Tibial nerve (tissue), 4 donors: ENCODE measurements at places on chromosomes 16 and 17. TPM values are rescaled to one million over a fixed set of nuclear protein-coding genes. Genes with fewer than 3 reads are reported as not detected.

DNA sequence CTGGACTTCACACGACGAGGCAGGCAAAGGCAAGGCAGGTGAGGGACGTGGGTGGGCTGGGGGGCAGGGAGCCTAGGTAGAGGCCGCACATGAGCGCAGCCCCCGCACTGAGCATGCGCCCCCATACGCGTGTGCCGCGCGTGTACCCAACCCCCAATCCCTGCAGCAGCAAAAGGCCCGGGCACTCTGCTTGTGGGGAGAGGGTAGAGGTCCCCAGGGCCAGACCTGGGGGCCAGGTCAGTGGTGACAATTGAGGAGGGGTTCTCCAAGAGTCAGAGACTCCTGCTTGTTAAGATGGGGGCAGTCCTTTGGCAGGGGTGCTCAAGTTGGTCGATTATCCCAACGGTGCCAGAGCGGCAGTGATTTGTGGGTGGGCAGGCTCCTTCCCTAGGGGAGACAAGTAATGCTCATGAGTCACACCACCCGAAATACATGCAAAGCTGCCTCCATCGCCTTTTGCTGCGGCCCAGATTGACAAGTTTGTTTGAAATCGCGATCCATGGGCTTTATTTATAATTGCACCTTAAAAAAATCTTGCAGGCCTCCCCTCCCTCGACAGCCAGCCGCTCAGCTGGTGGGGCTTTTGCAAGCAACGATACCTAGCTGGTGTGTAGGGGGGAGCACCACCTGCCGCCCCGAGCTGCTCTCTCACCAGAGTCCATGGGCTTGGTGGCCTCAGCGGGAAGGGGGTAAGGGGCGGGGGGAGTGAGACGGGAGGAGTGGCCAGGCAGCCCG is 1.1 kb upstream of the GIT1 start:
- DNase-seq: no peak

- peak; percentile 66 for DNase-seq
Observed at GRCh38 chr17:78341559-78342448, 18.1 kb downstream of the SOCS3 start.

PTGES3L gene
- not detected for total RNA-seq

GLG1 gene
- total RNA-seq: 168 TPM

IRX5 gene
- not detected for total RNA-seq

CASKIN1 gene
- total RNA-seq: 0.20 TPM
